ENCODE measurements at places on chromosomes 16 and 17.

DNA sequence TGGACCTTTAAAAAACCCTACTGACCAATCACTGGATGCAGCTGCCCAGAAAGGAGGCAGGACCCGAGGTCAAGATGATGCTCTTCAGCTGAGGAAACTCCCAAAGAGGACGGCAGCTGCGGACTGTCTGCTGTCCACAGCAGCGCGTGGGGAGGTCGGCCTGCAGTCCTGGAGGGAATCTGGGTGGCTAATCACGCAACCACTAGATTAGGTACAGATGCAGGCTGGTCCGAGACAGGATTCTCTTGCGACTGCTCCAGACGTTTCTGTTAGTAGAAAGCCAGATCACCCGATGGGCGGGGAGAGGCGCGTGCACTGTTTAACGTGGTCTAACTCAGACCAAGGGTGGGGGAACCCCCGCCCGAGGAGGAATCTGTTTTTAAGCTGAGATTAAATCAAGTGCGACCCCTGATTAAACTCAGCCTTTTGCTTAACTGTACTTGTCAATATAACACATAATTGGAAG lies 8.8 kb downstream of the CTRB2 start:
- no peak for DNase-seq

- DNase-seq, result no peak
Observed at GRCh38 chr17:36687736-36688135, 86.4 kb downstream of the MRM1 start.

DNA sequence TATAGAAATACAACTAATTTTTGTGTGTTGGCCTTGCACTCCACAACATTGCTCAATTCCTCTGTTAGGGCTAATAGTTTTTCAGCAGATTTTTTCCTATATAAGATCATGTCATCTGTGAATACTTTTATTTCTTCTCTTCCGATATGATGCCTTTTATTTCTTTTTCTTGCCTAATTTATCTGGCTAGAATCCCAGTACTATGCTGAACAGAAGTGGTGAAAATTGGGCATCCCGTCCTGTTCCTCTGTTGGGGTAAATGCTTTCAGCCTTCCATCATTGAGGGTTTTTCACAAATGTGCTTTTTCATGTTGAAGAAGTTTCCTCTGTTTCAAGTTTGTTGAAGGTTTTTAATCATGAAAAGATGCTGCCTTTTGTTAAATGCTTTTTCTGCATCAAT lies 22.7 kb upstream of the TNFRSF13B start:
- no peak for DNase-seq

- DNase-seq, result no peak
Observed at GRCh38 chr16:30996324-30996984, 11.4 kb downstream of the HSD3B7 start.

DNA sequence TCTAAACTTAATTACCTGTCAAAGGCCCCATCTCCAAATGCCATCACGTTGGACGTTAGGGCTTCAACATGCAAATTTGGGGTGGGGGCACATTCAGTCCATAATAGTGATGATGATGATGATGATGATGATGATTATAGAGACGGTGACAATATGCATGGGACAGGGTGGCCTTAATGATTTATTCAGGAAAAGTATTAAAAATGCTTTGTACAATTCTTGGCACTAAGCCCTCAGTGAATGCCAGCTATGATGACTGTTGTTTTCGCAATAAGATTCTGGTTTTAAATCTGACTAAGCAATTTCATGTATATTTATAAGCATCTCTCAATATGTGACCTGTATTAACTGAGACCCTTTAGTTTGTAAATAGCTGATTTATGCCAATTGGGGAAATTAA lies 106.3 kb downstream of the C16orf95 start:
- DNase-seq, result no peak

DNA sequence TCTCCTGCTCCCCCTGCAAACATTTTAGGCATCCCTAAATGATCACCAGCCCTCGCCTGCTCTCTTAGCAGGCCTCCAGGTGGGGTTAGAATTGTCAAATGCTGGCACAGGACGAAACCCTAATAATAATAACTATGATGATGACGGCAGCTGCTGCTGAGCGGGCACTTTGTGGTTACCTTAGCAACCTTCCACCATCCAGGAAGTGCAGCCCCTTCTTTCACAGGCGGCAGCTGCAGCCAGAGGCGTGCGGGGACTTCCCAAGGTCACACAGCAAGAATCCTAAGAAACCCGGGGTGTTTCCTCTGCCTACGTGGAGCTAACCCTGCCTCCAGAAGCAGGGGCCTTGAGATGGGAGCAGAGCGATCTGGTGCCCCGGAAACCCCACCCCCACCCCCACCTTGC lies 22.4 kb upstream of the EIF1 start:
- peak; percentile 90 for DNase-seq

GRCh38 chr17:6358131-6358530 lies 76.8 kb downstream of the AIPL1 start:
- DNase-seq, result no peak

GRCh38 chr16:77834635-77835540 lies 46.5 kb downstream of the VAT1L start:
- DNase-seq, result no peak

GRCh38 chr17:10756619-10757018 lies 26.8 kb upstream of the TMEM220 start:
- DNase-seq, result no peak

DNA sequence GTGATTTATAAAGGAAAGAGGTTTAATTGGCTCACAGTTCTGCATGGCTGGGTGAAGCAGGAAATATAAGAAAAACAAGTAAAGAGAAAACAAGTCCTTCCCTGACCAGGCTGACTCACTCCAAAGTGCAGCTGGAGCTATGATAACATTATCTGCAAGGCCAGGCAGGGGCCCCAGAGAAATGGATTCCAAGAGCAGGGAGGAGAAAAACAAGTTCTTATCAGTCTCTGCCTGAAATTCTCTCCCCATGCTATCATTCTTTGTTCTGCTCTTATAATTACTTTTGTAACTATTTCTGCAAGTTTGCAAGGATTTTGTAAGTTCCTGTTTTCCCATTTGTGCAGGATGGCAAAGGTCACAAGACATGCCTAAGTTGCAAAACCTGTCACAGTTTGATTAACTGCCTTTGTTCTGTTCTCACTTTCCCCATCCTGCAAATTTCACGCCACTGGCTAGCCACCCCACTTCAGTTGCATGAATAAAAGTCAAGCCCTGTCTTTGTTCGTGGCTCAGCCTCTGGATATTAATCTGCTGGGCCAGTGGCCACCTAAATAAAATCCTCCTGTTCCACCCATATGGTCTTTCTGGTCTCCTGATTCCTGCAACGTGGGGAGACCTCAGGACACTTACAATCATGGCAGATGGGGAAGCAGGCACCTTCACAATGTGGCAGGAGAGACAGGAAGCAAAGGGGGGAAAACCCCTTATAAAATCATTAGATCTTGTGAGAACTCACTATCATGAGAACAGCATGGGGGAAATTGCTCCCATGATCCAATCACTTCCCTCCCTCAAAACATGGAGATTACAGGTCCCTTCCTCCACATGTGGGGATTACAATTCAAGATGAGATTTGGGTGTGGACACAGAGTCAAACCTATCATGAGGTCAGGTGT lies 13.1 kb downstream of the ABCA9 start:
- no peak for DNase-seq

DNA sequence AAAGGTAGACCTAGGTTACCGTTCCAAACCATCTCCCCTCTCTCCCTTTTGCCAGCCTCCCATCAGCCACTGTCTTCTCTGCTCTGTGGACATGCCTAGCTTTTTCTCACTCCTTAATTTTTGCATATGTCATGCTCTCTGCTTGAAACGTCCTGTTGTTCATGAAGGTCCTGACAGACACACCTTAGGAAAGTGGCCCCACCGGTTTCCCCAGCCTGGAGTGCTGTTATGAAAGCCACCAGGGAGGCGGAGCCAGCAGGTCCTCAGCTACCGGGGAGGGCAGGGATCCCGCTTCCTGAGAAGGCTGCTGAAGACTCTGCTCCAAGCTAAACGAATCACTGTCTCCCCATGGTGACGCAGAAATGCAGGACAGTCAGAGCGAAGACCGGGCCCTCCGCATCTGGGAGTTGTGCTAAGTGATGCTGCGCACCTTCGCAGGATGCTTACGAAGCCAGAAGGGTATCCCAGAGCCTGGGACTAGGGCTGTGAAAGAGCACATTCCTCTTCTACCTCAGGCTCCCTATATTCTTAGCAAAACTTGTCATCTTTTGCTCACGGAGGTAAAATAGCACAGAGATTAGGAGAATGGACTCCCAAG lies 2.3 kb upstream of the SLC16A11 start:
- DNase-seq, result peak; percentile 78

- DNase-seq, result peak; percentile 40
Observed at GRCh38 chr17:78716814-78717393, 65.2 kb downstream of the CYTH1 start.

DNA sequence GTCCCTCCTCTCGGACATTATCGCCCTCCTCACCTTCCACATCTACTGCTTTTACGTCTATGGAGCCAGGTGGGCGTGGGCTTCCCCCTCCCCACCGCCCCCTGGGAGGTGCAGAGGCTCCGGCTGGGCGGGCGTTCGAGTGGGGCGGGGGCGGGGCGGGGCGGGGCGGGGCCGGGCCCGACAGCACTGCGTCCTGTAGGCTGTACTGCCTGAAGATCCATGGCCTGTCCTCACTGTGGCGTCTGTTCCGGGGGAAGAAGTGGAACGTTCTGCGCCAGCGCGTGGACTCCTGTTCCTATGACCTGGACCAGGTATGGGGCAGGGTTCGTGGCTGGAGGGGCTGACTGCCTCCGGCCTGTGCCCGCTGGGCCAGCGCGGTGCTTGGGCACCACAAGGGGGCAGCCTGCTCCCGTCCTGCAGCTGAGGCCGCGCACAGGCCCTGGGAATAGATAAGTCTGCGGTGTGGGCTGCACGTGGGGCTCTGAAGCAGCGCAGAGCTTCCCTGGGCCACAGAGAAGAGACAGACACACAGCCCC lies 9.2 kb downstream of the PIGQ start:
- DNase-seq, result no peak
